ENCODE measurements at places on chromosomes 6 and 20. TPM values are rescaled to one million over a fixed set of nuclear protein-coding genes. Genes with fewer than 3 reads are reported as not detected.

Gene SERINC3
- polyA plus RNA-seq, result 76.1 TPM

Gene LY6G6C
- 0.14 TPM for polyA plus RNA-seq

Gene ALDH5A1
- polyA plus RNA-seq, result 3.1 TPM

Gene MOG
- not detected for polyA plus RNA-seq

Gene CRISP3
- polyA plus RNA-seq, result 0.59 TPM

Gene NRSN1
- not detected for polyA plus RNA-seq

Gene ZBTB46
- 3.4 TPM for polyA plus RNA-seq

Gene SYNJ2
- 4.0 TPM for polyA plus RNA-seq

Gene LTB
- 9.8 TPM for polyA plus RNA-seq

Gene NOX3
- polyA plus RNA-seq, result not detected

DNA sequence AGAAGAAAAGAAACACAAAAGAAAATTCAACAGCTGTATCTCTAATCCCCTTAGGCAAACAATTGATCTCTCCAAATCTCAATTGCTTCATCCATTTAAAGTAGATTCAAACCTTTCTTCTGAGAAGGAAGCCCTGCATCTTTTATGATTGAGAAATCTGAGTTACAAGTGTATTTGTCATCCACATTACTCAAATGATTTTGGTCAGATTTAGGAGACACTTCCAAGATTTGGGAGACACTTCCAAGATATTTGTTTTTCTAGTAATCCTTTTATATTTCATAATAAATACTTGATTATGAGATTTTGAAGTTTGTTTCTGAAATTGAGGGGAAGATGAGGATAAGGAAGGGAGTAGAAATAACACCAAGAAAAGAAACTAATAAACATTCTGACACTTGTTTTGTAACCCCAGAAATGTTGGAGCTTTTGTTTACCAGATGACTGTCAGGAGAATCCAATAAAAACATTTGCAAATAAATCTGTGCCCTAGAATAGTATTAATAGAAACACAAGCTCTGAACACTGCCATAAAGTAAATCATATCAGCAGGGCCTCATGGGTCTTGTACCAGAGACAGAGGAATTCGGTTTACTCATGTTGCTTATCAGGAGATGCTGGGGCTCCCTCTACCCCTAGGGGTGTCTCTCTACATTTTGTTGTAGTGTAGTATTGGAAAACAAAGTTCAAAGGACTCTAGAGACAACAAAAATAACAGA lies 314.3 kb upstream of the NT5E start:
- no peak overlapping the region for H3K4me3 ChIP-seq
- DNase-seq, result no peak
- no peak overlapping the region for H3K27ac ChIP-seq
- no peaks in the 10 kb centered on the region for H3K4me1 ChIP-seq
- no peaks in the 10 kb centered on the region for H3K27me3 ChIP-seq

DNA sequence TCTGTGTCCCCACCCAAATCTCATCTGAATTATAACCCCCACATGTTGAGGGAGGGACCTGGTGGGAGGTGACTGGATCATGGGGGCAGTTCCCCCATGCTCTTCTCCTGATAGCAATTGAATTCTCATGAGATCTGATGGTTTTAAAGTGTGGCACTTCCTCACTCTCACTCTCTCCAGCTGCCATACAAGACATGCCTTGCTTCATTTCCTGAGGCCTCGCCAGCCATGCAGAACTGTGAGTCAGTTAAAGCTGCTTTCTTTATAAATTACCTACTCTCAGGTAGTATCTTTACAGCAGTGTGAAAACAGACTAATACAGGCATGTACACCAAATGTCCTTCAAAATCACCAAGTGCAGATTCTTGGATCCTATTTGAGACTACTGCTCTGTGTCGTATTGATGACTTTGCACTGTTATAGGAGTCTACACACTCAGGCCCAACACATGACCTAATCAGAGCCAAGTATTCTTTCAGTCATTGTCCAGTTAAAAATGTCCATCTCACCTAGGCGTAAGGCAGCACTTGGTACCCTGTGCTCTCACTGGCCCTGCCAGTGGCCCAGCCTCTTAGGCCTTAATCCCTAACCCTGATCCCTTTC lies 52.8 kb upstream of the UST start:
- H3K4me3 ChIP-seq, result no peak overlapping the region
- H3K27me3 ChIP-seq, result no peaks in the 10 kb centered on the region
- H3K27ac ChIP-seq, result no peak overlapping the region

GRCh38 chr6:147546501-147547368 lies 38.2 kb downstream of the SAMD5 start:
- no peaks in the 10 kb centered on the region for H3K27me3 ChIP-seq
- no peak overlapping the region for H3K4me3 ChIP-seq
- DNase-seq, result no peak
- H3K27ac ChIP-seq, result no peak overlapping the region

DNA sequence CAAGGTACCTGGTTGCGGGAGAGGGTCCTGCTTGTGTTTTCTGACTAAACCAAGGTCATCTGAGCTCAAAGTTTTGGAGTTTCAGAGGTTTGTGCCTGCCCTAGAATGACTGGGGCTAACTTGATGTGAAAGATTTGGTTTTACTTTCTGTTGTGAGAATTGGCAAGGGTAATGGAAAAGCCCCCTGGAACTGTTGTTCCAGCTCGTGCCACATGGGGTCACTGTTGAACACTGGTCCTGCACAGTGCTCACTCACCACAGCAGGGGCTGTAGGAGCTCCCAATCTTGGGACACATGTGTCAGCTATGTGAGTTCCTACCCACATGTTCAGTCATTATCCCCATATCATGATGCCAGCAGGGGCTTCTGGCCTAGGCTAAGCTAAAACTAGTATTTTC lies 6.5 kb downstream of the TGM6 start:
- no peaks in the 10 kb centered on the region for H3K36me3 ChIP-seq
- H3K4me3 ChIP-seq, result no peak overlapping the region
- peak; percentile 17 for DNase-seq
- no peak overlapping the region for H3K27ac ChIP-seq
- no peaks in the 10 kb centered on the region for H3K27me3 ChIP-seq

DNA sequence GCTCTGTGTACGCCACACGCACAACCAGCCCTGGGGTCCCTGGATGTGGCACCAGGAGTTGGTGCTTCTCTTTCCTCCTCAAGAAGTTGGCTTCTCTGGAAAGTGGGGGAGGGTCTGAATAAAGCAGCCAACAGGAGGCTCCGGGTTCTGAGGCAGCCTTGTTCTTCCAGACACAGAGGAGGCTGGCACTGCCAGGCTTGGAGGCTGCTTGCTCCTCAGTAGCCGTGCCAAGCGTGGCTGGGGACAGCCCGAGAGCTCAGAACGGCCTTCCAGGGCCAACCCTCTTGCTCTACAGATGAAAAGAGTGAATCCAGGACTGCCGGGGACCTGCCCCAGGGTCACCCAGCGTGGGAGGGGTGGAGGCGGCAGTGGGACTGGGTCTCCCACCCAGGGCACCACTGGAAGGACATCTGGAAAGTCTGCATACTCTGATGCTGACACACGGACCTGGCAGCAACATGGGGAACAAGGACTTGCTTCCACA lies 70.4 kb downstream of the SLC22A23 start:
- no peak for DNase-seq
- no peak overlapping the region for H3K27ac ChIP-seq
- peaks cover 33% of the 10 kb centered on the region for H3K4me1 ChIP-seq
- no peak overlapping the region for H3K4me3 ChIP-seq

GRCh38 chr6:169265486-169266131 lies 12.0 kb upstream of the THBS2 start:
- H3K4me1 ChIP-seq, result no peaks in the 10 kb centered on the region
- H3K36me3 ChIP-seq, result no peaks in the 10 kb centered on the region
- no peak for DNase-seq
- no peak overlapping the region for H3K4me3 ChIP-seq
- H3K27ac ChIP-seq, result no peak overlapping the region

GRCh38 chr6:82178759-82179112 lies 68.8 kb downstream of the IBTK start:
- no peaks in the 10 kb centered on the region for H3K27me3 ChIP-seq
- no peaks in the 10 kb centered on the region for H3K4me1 ChIP-seq
- no peak for DNase-seq
- H3K27ac ChIP-seq, result no peak overlapping the region

DNA sequence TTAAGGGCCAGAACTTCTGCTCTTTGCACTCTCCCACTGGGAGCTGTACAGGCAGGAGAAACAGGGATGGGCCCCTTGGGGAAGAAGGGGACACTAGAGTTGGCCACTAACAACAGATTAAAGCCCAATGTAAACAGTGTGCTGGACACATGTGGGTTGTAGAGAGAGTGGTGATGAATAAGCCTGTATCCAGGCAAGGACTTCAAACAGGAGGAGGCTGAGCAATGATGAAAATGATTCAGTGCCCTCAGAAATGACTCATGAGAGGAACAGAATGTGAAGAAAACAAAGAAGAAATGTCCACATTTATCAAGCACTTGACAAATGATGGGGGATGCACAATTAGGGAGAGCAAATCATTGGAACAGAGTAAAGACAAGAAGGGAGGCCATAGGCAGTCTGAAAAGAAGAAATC lies 242.3 kb downstream of the TBX18 start:
- peaks cover 8% of the 10 kb centered on the region for H3K4me1 ChIP-seq
- H3K27me3 ChIP-seq, result no peaks in the 10 kb centered on the region
- H3K36me3 ChIP-seq, result no peaks in the 10 kb centered on the region
- no peak overlapping the region for H3K4me3 ChIP-seq

DNA sequence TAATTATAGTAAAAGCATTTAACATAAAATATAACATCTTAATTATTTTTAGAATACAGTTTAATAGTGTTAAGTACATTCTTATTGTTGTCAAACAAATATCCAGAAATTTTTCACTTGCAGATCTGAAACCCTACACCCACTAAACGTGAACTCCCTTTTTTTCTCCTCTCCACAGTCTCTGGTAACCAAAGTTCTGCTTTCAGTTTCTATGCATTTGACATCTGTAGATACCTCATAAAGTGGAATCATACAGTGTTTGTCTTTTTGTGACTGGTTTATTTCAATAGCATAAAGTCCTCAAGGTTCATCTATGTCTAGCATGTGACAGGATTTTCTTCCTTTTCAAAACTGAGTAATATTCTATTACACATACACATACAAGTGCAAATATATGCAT lies 286.3 kb downstream of the BTBD3 start:
- no peak for DNase-seq
- H3K27me3 ChIP-seq, result no peaks in the 10 kb centered on the region
- no peak overlapping the region for H3K4me3 ChIP-seq
- no peaks in the 10 kb centered on the region for H3K4me1 ChIP-seq

DNA sequence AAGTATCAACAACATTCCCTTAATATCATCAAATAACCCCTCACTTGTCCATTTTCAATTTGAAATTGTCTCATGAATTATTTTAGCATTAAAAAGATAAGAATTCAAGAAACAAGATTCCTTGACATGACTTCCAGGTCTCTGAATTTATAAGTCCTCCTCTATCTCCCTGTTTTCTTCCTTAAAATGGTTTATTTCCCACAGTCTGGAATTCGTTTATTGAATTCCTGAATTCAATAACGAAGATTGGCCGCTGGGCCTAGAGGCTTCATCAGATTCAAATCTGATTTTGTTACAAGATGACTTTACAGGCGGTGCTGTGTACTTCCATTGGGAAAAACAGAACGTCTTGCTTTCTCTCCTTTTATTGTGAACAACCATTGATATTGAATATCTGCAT lies 48.9 kb upstream of the NELFCD start:
- no peaks in the 10 kb centered on the region for H3K4me1 ChIP-seq
- H3K4me3 ChIP-seq, result no peak overlapping the region
- no peaks in the 10 kb centered on the region for H3K36me3 ChIP-seq
- DNase-seq, result no peak

- H3K27me3 ChIP-seq, result no peaks in the 10 kb centered on the region
- H3K4me3 ChIP-seq, result no peak overlapping the region
- H3K36me3 ChIP-seq, result peaks cover 2% of the 10 kb centered on the region
- no peak for DNase-seq
- H3K27ac ChIP-seq, result no peak overlapping the region
- H3K4me1 ChIP-seq, result peaks cover 25% of the 10 kb centered on the region
These were observed 32.0 kb upstream of the SUMO4 start for GRCh38 chr6:149368065-149368464.
